ENCODE measurements at places on chromosomes 1 and 21.
A peak's percentile ranks its signal among the peaks of the same experiment; 100 is the strongest.

- no peak for DNase-seq
Measured at GRCh38 chr1:232886271-232886670, 64.1 kb upstream of the NTPCR start.

GRCh38 chr1:2001773-2002411 lies 1.7 kb downstream of the CFAP74 start:
- no peak for DNase-seq

- DNase-seq, result peak; percentile 77
Measured at GRCh38 chr1:168121401-168122011, 15.2 kb downstream of the GPR161 start.

- no peak for DNase-seq
Measured at GRCh38 chr1:66386712-66387111, 147.2 kb upstream of the SGIP1 start.

DNA sequence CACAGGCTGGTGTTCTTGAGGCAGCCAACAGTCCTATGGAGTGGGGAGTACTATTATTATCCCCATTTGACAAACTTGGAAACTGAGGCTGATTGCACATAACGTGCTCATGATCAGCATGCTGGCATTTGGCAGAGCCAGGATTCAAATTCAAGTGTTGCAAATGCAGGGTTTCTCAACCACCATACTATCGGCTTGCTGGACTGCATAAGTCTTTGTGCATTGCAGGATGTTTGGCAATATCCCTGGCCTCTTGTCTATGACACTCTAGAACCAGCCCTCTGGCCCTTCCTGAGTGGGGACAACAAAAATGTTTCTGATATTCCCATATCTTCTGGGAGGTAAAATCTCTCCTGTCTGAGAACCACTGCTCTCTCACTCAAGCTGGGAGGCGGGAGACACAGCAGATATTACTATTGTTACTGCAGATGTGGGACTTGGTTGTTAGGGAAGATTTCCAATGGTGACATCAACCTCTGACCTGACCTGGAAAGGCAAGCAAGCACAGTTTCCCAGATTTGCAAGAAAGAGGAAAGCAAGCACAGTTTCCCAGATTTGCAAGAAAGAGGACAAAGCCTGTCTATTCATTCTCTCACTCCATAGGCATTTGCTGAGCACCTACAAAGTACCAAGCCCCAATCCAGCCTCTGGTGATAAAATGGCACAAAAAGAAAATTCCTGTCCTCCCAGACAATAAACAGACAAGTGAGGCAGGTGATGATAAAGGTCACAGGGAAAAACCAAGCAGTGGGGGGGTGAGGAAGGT lies 1.0 kb upstream of the AADACL3 start:
- DNase-seq, result no peak

GRCh38 chr1:86696522-86696921 lies 7.9 kb upstream of the SH3GLB1 start:
- DNase-seq, result no peak

DNA sequence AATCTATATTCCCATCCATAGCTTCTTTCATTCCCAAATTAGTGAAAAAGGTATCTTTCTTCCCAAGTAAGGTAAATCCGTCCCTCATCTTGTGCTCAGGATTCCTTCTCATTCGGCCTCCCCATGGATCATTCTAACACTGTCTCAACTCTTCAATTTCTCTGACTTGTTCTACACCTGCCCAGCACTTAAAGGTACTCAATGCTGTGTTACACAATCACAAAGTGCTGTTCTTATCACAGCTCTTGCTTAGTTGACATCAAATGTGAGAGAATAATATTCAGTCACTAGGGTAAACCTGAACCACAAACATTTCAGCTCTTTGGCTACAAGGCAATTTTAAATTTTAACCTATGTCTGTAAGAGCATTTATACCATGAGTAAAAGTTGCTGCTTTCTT lies 94.8 kb downstream of the DIRAS3 start:
- DNase-seq, result no peak

Measured in AG09309 (cell line).